ENCODE measurements at places on chromosomes 5 and 9.

GRCh38 chr9:133959966-133960567 is 32.1 kb downstream of the VAV2 start:
- no peak for DNase-seq

DNA sequence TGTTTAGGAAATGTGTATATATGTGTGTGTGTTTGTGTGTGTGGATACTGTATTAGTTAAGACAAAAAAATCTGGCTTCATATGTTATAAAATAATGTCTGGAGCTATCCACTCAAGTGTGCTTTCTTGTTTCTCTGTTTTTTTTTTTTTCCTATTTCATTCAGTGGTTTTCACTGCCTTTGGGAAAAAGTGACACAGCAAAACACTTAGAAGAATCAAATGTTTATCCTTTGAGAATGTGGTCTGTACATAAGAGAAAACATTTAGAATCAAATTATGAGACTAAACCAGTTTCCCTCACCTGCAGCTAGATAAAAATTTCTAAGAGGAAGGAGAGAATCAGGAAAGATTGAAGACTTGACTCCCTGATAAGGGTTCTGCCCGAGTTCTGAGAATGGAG is 8.1 kb downstream of the TMC1 start:
- DNase-seq = no peak

- no peak for DNase-seq
Observed at GRCh38 chr5:91329283-91329682, 53.8 kb downstream of the ARRDC3 start.

GRCh38 chr5:126446498-126447224 is 23.5 kb downstream of the GRAMD2B start:
- DNase-seq = no peak

- no peak for DNase-seq
Observed at GRCh38 chr5:141590127-141590526, 28.7 kb downstream of the DIAPH1 start.

- DNase-seq = no peak
Observed at GRCh38 chr5:78232163-78232562, 62.3 kb downstream of the AP3B1 start.

GRCh38 chr5:42875785-42876374 is 64.2 kb upstream of the SELENOP start:
- DNase-seq = no peak

DNA sequence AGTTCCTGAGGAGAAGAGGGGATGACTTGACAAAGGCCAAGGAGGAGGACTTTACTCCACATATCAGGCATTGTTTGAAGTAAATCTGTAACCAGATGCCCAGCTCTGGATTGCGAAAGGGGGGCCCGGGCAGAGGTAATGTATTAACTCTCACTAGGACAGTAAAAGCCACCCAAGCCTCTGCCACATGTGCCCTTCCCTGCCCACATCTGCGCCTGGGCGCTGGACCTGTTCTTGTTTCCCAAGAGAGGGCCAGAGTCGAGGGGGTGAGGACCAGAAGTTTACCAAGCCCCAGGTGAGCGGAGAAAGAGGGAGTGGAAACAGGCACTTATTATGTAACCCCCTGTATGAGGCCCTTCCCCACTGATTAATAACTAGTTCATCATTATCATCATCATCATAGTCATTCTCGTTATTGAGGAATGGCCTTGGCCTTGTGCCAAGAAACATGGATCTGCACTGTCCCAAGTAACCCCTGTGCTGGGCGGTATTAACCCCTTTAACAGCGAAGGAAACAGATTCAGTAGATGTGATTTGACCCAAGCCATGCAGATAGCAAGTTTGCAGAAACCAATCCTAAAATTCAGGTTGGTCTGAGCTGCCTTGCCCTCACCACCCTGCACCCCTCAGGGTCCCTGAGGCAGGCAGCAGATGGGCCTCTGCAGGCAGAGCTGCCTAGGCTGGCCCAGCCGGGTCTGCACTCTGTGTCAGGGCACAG is at the start of gene SLC23A1:
Gene SLC23A1 (minus strand): TSS at position 23 of the 718 bp plus-strand sequence. CDS start 44 bp downstream, outside the sequence.
- DNase-seq = no peak

DNA sequence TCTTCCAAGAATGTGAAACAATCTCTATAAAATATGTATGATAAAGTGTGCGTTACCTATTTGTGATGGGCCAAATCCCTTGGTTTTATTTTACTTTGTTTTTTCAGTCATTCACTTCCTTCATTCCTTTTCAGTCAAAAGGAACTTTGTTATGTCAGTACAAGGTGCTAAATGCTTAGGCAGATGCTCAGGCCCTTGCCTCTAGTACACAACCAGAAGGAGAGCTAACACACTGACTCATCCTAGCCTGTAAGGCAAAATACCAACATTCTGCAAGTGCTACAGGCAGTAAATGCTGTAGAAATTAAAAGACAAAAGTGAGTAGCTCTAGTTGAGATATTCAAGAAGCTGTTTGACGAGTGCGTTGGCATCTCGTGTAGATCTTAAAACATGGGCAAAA is 49.4 kb downstream of the TRPM6 start:
- DNase-seq = no peak

GRCh38 chr5:132437604-132438266 is 52.8 kb downstream of the IRF1 start:
- no peak for DNase-seq

GRCh38 chr5:81397176-81397575 is 3.2 kb upstream of the ACOT12 start:
- no peak for DNase-seq

DNA sequence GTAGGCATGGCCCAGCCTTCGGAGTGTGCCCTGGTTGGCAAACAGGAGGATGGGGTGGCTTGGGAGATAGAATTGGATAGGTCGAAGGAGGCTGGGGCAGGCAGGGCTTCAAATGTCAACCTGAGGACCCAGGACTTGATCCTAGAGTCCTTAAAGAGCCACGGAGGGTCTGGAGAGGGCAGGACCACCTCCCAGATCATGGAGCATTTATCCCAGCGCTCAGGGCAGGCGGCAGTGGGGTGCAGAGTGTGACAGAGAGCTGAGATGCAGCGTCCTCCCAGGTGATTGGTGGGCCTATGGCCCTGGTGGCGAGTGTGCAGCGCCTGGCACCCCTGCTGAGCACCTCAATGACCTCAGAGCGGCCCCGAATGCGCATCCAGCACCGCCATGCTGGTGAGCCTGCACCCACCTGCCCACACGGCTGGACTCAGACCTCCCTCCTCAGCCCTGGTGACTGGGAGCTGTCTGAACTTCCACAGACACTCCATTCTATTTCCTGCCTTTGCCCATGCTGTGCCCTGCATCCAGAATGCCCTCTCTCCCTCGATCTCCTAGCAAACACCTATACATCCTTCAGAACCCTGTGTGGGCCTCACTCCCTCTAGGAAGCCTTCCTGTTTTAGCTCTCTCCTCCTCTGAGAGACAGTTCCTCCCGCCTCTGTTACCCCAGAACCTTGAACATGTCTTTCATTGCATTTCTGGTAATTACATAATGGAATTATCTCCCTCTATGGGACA is 6.3 kb downstream of the ADGRD2 start:
- no peak for DNase-seq

- DNase-seq = no peak
Observed at GRCh38 chr5:66830636-66831035, 234.4 kb downstream of the MAST4 start.

DNA sequence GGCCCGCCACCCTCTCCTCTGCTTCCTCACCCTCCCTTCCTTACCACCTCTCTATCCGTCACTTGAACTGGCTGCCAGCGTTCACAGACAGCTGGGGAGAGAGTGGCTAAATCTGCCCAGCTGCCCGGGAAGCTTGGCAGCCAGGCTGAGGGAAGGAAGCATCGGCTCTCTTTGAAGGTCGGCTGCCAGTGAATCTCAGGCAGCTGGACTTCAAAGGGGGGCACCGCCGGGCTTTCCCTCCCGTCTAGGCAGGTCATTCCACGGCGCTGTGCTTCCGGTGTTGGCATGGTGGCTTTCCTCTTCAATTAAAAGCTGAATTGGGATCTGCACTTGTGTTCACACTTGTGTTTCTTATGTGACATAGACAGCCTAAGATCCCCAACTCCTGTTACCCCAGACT is 174.0 kb downstream of the GDNF start:
- DNase-seq = peak; percentile 79
